Stimulated activated CD4-positive, alpha-beta T cell treated with anti-CD3 and anti-CD28 coated beads, TNF-alpha, amount 100 ng/mL, for 1 hour (primary cell): ENCODE measurements at places on chromosomes 6 and 20.

GRCh38 chr6:89281779-89282246 lies 33.3 kb downstream of the GABRR2 start:
- no peak for DNase-seq

DNA sequence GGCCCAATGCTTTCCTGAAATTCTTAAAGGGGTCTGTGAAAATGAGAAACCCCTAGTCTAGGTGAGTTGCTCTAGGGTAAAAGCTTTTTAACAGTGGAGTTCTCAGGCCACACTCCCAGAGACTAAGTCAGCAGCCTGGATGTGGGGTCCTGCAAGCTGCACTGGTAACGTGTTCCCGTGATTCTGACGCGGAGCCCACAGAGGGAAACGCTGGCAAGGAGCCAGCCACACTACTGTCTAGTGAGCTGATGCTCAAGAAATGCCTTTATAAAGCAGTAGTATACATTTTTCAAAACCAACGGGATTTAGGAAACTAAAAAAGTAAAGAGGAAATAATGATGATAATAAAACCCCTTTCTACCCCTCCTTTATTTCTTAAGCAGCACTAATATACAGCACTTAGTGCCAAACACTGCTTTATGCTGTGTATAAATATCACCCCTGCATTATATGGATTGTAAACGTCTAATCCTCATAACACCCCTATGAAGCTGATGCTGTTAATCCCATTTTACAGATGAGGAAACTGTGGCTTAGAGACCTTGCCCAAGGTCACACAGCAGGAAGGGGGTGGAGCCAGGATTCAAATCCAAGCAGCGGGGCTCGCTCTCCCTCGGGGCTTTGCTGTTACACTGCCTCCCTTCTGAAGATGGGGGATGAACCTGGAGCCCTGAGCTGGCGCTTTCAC lies 25.0 kb downstream of the KCNK15 start:
- DNase-seq, result no peak

DNA sequence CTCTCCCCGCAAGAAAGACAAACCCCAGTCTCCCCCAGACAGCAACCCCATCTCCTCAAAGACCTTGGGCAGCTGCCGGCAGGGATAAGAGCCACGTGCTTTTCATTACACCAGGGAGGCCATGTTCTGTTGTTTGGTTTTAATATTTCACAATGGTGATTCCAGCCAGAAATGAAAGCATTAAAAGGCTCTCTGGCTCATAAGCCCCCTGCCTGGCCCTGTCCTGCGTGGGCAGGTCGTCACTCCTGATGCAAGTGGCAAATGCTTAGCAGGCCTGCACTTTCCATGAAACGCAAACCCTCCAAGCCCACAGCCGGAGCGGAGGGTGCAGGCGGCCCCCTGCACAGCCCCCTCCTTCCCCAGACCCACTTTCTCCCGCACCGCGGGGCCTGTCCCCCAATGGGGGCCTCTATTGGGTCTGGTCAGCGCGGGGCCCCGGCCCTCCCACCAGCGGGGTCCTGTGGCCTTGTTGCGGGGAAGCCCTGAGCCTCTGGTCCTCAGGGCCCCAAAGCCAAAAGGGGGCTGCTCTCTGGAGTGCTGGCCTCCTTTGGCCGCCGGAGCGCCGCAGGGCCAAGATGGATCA lies 77.2 kb downstream of the TMEM242 start:
- no peak for DNase-seq

GRCh38 chr20:4544765-4545164 lies 176.9 kb upstream of the PRND start:
- DNase-seq, result no peak

DNA sequence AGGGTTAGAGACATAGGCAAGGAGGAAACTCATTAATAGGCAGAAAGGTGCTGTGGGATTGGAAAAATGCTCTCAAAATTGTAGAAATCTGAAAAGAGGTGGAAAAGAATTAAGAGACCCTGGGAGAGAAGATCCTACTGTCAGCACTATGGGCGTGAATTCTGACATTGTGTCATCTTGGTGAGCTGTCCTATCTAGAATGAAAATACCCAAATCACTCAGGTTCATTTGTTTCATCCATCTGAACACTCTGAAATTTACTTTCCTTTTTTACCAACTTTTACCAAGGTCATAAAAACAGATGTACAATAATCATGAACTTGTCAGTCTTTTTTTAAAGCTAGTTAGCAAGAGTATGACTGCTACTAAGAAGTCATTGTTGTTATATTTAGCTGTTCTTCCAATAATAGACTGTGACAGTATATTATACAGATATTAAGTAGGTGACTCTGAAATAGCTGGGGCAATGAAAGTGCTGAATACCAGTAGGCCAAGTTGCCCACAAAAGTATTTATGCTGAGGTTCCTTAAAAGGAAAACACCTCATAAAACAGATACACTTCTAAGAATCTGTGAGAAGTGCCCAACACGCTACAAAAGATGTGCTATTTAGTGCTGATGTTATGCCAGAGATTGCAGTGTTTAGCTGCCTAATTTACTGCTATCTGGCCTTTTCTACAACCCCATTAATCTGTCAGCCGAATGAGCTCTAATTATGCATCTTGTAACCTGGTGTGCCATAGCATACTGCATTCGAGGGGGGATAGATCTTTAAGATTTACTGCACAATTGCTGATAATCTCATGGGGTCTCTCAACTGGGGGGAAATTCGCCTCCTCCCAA lies 217.5 kb upstream of the SUPT3H start:
- DNase-seq, result no peak

DNA sequence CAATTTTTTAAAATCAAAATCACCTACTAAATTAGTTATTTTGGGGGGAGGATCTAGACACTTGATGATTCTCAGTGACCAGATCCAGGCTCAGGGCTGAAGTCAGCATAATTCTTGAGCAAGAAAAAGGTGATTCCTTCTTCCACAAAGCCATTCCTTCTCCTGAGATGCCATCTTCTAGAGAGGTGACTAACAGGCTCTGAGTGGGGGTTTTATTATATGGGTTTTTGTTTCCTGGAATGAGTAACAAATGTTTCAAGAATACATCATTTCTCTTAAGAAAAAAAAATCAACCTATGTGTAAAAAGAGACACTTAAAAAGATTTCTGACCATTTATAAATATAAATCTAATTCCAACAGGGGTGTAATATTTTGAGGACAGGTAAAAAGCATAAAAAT lies 154.3 kb downstream of the NFATC2 start:
- no peak for DNase-seq

DNA sequence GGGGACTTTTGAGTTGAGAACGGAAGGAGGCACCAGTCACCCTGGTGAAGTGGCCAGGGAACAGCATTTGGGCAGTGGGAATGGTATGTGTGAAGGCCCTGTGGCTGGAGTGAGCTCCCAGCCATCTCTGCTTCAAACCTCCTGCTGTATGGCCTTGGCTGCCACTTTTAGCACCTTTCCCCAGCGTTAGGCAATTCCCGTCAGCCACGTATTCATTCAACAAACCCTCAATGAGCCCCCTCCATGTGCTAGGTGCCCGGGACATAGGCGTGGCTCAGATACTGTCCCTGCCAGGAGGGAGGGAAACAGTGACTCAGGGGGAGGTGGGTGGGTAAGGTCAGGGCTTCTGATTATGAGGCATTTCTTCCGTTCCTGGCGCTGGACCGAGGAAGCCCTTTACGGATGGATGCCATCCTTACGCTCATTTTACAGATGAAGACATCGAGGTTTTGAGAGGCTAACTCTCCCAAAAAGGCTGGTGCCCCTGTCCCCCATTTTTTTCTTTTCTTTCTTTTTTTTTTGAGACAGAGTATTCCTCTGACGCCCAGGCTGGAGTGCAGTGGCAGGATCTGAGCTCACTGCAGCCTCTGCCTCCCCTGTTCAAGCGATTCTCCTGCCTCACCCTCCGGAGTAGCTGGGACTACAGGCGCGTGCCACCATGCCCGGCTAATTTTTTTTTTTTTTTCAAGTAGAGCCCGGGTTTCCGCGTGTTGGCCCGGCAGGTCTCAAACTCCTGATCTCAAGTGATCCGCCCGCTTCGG lies 37.5 kb downstream of the SRC start:
- DNase-seq, result no peak

DNA sequence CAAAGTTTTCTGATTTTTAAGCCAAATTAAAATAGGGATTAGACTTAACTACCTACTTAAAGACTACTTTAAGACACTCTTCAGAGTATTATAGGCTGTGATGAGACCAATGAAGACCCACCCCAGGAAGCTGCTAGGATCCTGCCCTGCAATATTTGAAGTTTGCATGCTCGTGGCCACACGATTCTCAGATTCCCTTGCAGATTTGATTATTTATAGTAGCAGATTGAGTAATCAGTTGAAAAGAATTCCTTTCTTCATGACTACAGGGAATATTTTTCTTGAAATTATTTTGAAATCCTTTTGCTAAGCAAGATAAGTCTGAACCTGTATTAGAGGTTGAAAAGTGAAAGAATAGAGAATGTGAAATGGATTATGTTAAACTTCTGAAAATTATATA lies 122.3 kb downstream of the B3GAT2 start:
- no peak for DNase-seq

DNA sequence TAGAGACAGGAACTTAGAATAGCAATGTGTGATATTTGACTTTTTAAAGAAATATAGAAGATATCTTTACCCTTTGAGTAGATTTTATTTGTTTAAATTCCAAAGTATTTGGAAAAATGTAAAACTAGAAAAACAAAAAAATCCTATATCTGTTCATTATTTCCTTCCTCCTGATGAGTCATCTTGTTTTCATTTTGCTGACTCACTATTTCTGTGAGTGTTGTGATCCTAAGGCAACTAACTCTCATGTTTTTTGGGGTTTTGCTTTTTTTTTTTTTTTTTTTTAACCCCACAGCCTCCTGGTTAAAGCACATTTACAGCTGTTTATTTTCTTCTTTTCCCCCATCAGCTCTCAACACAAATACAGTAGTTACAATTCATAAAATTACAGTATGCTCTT lies 37.8 kb upstream of the THEMIS start:
- no peak for DNase-seq

DNA sequence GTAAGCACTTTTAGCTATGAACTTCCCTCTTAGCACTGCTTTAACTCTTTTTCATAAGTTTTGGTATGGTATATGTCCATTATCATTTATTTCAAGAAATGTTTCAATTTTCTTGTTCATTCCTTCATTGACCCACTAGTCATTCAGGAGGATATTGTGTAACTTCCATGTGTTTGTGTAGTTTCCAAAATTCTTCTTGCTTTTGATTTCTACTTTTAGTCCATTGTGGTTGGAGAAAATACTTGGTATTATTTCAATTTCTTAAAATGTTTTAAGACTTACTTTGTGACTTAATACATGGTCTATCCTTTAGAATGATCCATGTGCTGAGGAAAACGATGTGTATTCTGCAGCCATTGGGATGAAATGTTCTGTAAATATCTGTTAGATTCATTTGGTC lies 176.5 kb downstream of the CENPW start:
- no peak for DNase-seq

DNA sequence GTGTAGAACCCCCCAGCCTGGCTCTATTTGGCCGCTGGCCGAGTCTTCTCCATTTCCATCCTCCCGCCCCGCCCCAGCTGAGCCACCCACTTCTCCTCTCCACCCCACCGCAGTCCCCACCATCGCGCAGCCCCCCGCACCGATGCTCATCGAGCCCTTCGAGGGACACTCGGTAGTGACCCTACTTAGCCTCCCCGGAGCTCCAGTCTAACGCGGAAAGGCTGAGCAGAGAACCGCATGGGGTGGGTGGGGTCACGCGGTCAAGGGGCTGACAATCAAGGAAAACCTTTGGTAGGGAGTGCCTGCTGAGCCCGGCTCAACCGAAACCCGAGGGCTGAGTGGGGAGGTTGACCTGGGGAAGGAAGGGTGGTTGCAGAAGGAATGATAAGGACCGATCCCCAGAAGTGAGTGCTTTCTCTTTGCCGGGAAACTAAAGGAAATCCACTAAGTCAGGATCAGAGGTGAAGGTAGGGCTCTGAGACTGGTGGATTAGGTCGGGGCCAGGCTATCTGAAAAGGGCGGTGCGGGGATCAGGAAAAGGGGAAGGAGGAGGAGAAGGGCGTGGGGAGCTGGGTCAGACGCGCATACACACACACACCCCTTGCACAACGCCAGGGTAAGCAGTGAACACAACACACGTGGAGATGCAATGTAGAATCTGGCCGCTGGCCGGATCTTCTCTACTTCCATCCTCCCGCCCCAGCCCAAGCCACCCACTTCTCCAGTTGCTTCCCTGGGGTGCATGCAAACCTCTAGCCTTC lies 49.8 kb downstream of the CPXM1 start:
- DNase-seq, result no peak

- no peak for DNase-seq
These were observed 949 bp upstream of the ATXN1 start for GRCh38 chr6:16762268-16762549.

DNA sequence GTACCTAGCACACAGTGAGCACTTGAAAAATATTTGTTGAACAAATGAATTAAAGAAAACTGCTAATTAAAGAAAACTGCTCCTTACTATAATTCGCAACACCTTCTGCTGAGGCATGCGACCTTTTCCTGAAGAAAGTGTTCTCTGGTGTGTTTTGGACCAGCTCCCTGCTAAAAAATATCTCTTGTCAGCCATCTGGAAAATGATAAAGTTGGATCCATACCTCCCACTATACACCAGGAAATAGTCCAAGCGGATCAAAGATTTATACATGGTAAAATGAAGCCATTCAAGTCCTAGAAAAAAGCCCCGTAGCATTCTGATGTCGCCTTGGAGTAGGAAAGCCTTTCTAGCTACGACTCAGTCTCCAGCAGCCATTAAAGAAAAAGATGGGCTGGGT lies 43.3 kb downstream of the OVOL2 start:
- no peak for DNase-seq

DNA sequence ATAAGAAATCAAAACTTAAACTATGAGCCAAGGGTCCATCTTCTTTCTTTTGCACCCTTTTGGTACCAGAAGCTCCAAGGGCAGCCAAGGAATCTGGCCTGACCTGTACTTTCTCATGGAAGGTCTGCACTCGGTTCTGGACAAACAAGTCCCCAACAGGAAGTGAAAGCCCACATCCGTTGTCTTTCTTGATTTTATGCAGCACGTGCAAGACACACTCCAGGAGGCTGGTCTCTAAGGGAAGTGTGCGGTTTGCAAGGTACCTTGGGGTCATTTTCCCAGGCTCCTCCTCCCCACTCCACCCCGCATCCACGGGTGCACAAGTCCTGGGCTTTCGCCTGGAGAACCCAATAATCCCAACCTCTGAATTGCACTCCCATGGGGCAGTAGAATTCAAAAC lies 101.9 kb downstream of the NFATC2 start:
- no peak for DNase-seq

GRCh38 chr20:63538204-63539091 lies 1.3 kb upstream of the PTK6 start:
- no peak for DNase-seq

- no peak for DNase-seq
These were observed 90.5 kb upstream of the SNX9 start for GRCh38 chr6:157732416-157733161.

DNA sequence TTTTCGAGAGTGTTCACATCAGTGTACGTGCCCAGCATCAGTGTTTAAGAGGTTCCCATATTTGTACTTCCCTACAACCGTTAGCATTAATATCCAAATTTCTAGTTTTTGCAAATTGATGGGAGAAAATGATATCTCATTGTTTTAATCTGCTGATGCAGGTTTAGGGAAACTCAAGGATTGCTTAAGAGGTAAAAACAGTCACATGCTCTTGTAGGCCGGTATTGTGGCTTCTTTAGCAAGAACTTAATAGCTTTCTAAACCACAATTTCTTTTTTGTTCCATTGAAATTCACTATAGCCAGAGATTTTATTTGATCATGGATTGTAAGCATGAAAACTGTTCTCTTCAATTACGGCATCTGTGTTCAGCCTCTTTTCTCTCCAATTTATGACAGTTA lies 29.5 kb downstream of the BEND6 start:
- DNase-seq, result no peak
